EH (cell line): ENCODE measurements at places on chromosomes 5 and 9.

DNA sequence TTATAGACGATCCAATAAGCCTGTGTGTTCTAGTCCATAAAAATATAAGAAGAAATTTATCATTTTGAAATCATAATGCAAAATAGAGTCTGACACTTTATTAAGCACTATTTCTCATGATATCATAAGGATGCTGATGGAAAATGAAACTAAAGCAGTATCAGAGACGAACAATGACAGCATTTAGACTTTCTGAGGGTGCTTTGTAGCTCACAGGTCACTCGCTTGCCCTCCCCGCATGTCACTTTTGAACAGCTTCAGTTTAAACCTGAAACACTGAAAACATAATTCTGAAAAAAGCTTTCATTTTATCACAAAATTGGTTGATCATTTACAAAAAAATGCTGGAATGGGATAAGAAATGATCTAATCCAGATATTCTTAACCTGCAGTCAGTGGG, 247.1 kb downstream of the EBF1 start:
- DNase-seq: no peak

DNA sequence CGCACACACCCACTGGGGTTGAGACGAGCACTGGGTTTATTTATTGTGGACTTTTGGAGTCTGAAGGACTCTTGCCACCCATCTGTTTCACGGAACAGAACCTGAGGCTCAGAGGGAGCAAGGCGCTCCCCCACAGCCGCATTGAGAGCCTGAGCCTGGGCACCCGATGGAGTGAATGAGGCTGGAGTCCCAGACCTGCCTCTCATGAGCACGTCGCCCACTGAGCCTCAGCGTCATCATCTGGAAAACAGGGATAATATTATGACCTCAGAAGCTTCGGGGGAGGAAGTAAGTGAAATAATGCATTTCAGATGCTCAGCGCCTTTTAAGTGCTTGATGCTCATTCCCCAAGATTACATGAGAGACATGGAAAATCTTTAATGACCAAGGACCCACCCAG, 5.5 kb downstream of the NEK6 start:
- DNase-seq: no peak

GRCh38 chr9:18994263-18994916, 38.6 kb downstream of the SAXO1 start:
- peak; percentile 19 for DNase-seq

GRCh38 chr5:9626955-9627354, 3.2 kb downstream of the TAS2R1 start:
- no peak for DNase-seq

- DNase-seq: peak; percentile 95
These were observed 40.0 kb upstream of the ORM1 start for GRCh38 chr9:114282926-114283325.

- DNase-seq: peak; percentile 90
These were observed 114.6 kb upstream of the ADAMTSL1 start for GRCh38 chr9:18359335-18359734.

GRCh38 chr9:119289740-119290433, 79.3 kb downstream of the BRINP1 start:
- DNase-seq: peak; percentile 47

DNA sequence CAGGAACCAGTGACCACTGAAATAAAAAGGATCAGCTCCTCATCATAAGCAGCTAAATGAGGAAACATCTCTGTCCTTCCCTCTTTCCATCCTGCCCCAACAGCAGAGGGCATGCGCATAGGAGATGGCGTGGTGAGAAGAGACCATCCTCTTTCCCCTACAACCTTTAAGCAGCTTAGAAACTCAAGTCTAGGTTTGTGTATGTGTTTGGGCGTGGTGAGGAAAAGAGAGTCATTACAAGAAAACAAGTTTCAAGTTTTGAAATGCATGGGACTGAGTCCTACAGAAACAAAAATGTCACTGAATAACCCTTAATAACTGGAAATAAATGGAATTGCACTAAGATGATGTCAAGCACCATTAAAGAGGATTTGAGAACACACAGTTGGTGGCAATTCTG, 96.4 kb upstream of the IL12B start:
- no peak for DNase-seq

DNA sequence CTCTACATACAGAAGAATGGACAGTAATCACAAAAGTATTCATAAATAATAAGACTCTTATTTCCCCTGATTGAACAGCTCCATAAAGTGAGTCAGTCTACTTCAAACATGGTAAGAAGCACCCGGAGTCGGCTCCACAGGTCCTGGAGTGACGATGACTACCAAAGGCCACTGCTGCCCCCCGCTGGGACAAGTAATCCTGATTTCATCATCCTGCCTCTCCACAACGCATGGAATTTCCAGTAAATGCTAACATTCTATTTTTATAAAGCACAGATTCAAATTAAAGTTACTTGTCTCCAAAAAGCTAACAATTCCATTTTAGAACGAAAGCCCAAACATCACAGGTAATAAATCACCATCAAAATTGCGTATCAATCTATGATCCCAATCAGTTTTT, 16.2 kb downstream of the ATPSCKMT start:
- peak; percentile 98 for DNase-seq

GRCh38 chr5:59238126-59238902, 655.2 kb downstream of the PDE4D start:
- DNase-seq: no peak

DNA sequence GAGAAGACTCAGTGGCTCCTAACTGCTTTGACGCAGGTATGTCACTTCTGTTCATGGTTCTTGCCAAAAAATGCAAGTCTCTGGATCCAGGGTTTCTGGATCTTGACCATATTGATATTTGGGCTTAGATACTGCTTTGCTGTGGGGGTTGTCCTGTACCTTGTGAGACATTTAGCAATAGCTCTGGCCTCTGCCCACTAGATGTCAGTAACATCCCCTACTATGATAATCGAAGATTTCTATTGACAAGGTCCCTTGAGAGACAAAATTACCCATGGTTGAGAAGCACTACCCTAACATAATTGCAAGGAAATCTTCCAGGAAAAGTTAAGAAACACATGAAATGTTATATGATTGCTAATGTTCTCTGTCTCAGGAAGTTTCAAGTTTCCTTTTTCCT, 285.4 kb downstream of the TMEM232 start:
- peak; percentile 21 for DNase-seq

GRCh38 chr5:83917261-83917908, 196.7 kb upstream of the HAPLN1 start:
- DNase-seq: no peak

GRCh38 chr5:81688215-81688614, 62.7 kb downstream of the SSBP2 start:
- DNase-seq: no peak

DNA sequence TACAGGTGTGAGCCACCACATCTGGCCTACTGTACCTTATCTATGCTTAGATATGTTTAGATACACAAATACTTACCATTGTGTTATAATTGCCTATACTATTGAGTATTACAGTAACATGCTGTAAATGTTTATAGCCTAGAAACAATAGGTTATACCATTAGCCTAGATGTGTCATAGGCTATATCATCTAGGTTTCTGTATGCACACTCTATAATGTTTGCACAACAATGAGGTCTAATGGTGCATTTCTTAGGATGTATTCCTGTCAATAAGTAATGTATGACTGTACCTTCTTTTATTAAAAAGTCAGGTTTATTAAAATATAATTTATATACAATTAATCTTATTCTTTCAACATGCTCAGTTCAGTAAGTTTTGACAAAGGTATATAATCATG, 683.1 kb downstream of the LRRC70 start:
- no peak for DNase-seq

DNA sequence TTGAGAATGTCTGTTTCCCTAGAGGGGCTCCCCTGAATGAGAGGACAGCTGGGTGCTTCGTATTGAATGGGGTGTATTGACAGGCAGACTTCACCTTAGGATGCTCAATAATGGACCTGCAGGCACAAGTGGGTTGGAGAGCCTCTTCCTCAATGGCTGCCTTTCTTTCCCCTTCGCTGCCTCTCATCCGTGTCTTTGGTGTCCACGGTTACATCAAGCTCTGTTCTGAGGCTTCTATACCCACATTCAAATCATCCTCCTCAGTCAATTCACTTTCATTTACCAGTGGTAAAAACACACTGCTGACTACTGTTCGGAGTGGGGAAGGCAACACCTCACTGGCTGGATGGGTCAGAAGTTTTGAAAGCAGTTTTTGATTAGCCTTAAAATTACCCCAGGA, 20.6 kb downstream of the LIX1 start:
- no peak for DNase-seq
